ENCODE measurements at places on chromosomes 13 and 19.

- DNase-seq = no peak
Observed at GRCh38 chr13:50421473-50422130, 406.4 kb downstream of the KCNRG start.

DNA sequence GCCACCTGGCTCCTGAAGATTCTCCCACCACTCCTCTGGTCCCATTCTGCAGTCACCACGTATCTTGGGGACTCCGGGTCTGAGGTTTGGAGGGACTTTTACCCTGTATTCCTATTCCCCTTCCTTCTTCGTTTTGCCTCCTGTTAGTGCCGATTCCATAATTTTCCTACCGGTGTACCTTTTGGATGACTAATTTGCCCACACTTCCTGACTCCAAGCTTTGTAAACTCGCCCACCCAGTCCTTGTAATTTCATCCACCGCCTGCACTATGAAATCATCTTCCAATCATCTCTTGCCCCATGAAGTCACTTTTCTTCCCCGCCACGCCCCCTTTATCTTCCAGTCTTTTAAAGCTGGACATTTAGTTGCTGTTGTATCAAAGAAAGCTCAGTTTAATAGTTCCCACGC, 572 bp downstream of the UCHL3 start:
- DNase-seq = no peak

- no peak for DNase-seq
Observed at GRCh38 chr13:77916488-77916887, 2.1 kb downstream of the EDNRB start.

- no peak for DNase-seq
Observed at GRCh38 chr13:35988648-35989081, 142.5 kb downstream of the DCLK1 start.

DNA sequence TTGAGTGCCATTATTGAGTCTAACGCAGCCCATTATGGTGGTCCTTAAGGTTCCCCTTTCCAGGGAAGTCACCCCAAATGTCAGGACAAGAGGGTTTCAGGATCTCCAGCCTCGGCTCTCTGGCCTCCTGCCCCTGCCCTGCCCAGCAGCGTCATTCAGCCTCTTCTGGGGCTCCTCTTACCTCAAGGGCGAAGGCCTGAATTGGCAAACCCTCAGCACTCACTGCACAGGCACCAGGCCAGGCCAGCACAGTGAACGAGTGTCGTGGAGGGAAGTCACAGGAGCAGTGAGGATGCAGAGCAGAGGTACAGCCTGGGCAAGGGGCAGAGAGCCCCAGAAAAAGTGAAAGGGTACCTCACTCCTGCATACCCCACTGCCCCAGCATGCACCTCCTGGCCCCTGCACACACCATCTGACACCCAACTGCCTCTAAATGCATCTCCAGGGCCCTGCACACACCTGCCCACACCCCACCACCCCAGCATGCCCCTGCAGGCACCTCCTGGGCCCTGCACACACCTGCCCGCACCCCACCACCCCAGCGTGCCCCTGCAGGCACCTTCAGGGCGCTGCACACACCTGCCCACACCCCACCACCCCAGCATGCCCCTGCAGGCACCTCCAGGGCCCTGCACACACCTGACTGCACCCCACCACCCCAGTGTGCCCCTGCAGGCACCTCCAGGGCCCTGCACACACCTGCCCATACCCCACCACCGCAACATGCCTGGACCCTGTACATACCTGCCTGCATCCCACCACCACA, 19.8 kb downstream of the SLC25A42 start:
- DNase-seq = no peak

DNA sequence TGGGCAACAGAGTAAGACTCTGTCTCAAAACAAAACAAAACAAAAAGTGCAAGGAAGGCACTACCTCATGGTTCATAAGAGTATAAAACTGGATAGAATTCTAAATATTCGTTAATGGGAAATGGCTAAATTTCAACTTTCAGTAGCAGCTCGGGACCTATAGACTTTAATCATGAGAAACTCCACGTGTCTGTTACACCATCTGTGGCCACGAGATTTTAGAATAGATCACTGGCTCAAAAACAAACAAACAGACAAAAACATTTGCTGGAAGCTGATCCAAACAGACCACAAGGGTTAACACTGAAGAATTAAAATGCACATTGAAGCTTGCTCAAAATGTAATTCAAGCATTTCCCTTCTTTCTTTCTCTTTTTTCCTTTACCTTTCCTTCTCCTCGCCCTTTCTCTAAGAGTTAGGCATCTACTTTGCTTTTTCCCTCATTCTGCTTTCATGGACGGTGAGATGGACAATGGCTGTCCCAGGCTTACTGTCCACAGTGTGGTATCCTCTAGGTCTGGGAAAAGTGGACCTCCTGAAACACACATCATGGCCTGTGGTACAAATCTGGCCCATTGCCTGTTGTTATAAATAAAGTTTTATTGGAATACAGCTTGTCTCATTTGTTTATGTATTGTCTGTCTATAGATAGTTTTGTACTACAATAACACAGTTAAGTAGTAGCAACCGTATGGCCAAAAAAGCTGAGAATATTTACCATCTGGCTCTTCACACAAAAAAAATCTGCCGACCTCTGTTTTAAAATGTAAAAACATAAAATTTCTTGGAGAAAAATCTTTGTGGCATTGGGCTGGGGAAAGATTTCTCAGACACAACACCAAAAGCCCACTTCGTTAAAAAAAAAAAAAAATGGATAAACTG, 10.3 kb downstream of the ELAVL1 start:
- no peak for DNase-seq

- DNase-seq = no peak
Observed at GRCh38 chr13:88958821-88959220, 1287.7 kb downstream of the SLITRK5 start.

GRCh38 chr19:38667661-38668171, 20.3 kb downstream of the ACTN4 start:
- no peak for DNase-seq

DNA sequence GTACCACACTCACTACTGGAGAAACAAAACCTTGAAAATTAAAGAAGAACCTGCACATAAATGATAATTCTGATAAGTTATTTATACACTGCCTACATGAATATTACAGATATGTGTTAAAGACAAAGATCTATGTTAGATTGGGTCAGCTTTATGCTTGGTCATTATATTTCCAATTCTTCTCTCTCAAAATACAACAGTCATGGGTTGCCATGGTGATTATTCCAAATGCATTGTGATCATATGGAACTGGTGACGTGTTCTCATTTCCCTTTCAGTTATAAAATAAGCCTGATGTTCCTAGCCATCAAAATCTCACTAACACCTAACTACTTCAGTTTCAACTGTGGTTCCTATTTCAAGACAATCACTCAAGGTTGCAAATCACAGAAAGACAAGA, 1416.4 kb downstream of the UQCRFS1 start:
- no peak for DNase-seq

- DNase-seq = peak; percentile 30
Observed at GRCh38 chr13:20161275-20161950, 561 bp upstream of the GJA3 start.

DNA sequence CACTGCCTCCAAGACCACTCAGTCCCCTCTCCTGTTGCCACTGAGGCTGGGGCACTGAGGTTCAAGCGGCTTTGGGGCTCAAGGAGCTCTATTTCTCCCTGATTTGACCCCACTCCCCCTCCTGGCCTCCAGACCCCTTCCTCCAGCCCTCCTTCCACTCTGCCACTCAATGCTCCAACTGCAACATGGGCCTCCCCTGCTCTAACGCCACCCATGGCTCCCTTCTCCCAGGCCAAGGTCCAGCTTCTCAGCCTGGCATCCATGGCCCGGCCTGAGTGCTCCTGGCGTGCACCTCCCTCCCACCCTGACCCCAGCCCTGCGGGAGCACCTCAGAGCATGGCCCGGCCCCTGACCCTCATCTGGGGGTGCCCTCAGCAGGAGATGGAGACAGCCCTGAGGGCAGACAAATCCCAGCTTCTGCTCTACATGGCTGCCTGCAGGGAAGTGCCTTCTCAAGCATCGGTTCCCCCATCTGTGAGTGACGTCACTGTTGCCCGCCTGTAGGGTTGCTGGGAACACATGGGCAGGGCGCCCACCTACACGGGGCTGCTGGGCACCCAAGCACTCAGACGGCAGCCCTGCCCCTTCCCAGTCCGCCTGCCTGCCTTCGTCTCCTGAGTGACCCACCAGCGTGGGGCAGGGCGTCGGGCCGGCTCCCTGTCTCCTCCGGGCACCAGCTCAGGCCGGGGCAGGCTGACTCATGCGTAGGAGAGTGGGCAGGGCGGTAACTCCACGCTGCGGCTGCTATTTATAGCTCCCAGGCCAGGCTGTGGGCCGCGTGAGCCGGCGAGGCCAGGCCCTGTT, 1.6 kb upstream of the DIRAS1 start:
- DNase-seq = no peak

DNA sequence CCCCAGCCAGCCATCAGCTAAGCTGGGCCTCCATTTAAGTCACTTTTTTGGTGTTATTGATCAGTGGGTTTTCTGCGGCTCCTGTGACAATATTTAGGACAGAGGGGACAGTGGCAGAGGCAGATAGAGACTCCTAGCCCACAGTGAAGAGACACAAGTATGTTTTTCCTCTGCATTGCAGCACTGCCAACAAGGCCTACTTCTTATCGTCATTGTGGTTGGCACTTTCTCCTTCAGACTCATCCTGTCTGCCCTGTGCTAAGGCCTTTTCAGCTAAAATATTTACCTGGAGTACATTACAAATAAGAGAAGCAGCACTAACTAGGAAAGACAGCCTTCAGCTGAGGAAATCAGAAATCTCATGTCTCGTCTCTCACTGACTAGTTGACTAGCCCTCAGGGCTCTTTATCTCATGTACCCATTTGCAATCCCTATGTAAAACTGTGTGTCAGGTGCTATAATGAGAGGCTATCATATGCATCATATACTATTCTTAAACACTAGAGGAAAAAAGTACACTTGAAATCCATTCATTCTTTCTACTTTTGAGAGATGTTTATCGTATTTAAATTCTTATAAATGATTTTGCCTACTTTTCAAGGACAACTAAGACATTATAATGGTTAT, 62.2 kb downstream of the ZAR1L start:
- no peak for DNase-seq

DNA sequence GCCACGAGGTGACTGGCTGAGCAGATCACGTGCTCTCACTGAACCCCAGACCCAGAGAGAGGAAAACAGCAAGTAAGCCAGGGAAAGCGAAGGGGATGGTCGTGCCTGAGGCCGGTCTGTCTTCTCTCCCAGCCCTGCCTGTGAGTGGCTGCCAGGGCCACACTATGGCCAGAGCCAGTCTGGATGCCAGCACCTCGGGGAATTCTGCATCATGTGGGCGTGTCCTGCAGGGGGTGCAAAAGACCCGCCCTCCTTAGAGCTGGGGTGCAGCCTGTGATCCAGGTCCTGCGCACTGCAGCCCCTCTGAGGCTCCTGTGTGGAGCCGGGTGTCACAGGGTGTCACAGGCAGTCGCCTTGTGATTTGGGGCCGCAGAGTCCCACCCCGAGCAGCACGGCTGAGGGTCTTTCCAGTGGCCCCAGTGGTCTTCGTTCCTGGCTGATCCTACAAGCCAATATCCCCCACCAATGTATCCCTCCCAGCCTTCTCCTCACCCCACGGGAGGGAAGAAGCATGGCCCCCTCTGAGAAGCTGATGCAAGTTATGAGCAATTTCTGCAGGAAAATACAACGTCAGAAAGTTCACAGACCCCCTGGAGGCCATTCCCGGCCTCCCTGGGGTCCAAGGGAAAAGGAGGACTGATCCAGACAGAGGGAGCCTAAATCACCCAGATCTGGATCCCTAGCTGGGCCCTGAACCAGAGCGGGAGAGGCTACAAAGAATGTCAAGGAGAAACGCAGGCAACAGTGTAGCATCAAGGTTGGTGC, 7.7 kb downstream of the PPP1R12C start:
- no peak for DNase-seq

- DNase-seq = no peak
Observed at GRCh38 chr13:90485436-90485835, 862.1 kb upstream of the MIR17HG start.

DNA sequence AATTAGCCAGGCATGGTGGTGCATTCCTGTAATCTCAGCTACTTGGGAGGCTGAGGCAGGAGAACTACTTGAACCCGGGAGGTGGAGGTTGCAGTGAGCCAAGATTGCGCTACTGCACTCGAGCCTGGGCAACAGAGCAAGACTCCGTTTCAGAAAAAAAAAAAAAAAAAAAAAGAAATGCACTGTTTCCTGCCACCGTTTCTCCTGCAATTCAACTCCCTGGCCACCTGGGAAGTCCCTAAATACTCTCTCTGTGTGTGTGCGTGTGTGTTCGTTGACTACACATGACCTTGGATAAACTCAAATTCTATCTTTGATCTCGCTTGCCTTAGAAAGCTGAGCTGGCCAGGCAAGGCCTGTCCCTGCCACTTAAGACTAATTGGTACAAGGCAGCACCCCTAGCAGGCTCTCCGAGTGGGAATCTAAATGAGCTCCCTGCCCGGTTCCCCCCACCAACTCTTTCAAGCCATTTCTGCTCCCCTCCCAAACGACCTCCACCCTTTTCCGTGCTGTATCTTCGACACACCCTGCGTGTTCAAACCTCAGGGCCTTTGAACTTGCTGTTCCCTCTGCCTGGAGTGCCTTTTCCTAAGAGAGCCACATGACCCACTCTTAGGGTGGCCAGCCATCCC, 5.2 kb upstream of the BCAT2 start:
- no peak for DNase-seq

- DNase-seq = no peak
Observed at GRCh38 chr19:40381321-40381720, 8.7 kb downstream of the HIPK4 start.

GRCh38 chr13:103395139-103395538, 328.9 kb upstream of the SLC10A2 start:
- DNase-seq = no peak

DNA sequence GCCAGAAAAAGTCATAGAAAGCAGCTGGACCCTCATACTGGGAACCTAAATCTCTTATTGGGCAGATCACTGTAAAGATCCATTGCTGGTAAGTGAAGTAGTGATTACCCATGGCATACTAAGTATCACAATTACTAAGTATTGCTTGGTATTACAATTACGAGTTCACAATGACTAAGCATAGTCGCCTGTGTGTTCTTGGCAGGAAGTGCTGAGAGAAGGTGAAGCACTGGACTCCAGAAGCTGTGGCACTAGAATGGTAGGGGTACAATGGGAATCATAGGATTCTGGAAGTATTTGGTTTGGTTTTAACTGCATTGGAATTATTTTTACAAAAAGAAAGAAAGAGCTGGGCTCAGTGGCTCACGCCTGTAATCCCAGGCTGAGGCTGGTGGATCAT, 20.3 kb downstream of the LGALS16 start:
- DNase-seq = no peak

DNA sequence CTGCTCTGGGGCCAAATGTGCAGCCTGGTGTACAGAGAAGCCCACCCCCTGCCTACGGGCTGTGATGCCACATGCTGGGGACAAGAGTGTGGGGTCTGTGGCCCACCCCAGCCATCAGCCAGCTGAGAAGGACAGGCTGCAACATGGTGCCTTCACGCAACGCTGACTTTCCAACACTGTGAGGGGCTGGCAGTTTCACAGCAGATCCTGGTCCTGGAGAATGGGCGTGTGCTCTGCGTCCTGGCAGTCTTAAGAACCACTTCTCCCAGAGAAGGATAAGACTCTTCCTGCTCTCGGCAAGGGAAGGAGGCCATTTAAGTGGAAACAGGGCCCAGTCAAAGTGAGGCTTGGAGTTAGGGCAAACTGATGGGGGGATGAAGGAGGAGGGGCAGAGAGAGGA, 4.6 kb downstream of the LRRC4B start:
- DNase-seq = no peak

- DNase-seq = no peak
Observed at GRCh38 chr19:53580871-53581835, 43.2 kb downstream of the ZNF331 start.

GRCh38 chr19:45866400-45867176, 2.5 kb downstream of the FOXA3 start:
- DNase-seq = no peak

- DNase-seq = no peak
Observed at GRCh38 chr19:29644210-29644609, 21.1 kb upstream of the PLEKHF1 start.
